ENCODE measurements at places on chromosomes 3 and 15.

- no peak for DNase-seq
Measured at GRCh38 chr3:112061152-112061551, 25.0 kb upstream of the C3orf52 start.

DNA sequence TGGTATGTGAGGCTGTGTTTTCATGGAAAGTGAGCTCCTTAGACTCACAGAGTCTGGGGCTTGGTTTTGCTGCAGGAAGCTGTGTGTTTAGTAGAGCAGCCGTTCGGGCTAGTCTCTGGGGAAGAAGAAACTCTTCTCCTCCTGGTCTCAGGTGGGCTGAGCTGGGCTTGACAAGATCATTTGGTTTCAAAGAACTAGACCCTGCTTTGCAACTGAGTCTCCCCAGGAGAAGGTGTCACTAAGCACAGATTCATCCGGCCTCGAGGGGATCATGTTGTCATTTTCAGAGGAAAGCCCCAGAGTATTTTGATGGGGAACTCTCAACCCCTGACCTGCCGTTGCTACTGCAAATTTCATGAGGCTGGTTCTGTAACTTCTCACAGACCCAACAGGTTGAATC is 188.5 kb downstream of the FAM43A start:
- no peak for DNase-seq

DNA sequence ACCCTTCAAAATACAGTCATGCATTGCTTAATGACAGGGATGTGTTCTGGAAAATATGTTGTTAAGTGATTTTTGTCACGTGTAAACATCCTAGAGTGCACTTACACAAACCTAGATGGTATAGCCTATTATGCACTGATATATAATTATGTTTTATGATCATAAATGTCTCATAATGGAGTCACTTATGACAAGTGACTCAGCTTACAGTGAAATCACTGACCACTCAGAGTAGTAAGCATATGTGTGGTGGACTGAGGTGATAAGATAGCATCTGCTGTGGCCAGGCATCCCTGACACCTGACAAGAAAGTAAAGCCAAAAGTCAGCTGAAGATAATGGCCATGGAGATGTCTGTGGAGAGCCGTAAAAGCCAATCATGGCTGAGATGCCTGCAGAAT is 5.4 kb downstream of the ACAD11 start:
- no peak for DNase-seq

- no peak for DNase-seq
Measured at GRCh38 chr15:31377030-31377429, 50.4 kb downstream of the KLF13 start.

- DNase-seq = no peak
Measured at GRCh38 chr3:60001369-60001768, 951.5 kb upstream of the CFAP20DC start.

- DNase-seq = no peak
Measured at GRCh38 chr3:147380387-147380951, 25.9 kb downstream of the ZIC4 start.
